Gastrocnemius medialis (tissue), 4 donors: ENCODE measurements at places on chromosomes 1 and 21.

DNA sequence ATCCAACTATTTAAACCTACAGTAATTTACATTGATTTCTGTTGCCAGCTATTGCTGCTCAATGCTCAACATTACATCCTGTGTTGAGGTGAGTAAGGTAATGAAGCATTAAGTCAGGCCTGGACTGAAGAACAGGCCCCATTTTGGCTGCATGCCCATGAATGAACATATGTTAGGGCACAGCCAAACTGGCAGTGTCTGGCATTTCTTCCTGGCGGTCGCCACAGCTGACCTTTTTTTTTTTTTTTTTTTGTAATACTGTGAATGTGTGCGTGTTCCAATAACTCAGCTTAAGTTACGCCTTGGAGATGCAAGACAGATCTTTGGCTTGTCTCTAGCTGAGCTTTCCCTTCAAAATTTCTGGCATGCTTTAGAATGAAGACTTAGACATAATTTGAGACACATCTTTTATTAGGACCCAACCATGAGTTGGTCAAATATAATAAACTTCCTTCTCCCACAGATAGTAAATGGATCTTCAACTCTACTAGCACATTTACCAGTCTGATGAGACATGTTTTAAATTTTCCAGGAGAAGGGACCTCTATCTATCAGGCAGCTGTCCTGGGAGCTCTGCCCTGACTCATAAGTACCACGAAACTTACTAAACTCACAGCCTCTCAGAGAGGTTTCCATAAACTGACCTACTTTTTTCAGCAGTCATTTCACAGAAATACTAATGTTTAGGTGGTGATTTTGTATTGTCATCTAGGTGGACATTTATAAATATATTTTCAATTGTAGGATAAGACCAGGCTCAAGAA is 341.1 kb upstream of the RUNX1 start:
- DNase-seq: no peak

GRCh38 chr1:92695104-92695503 is 89.8 kb downstream of the EVI5 start:
- DNase-seq: no peak

- no peak for DNase-seq
Observed at GRCh38 chr1:116772648-116773045, 18.4 kb downstream of the CD2 start.

GRCh38 chr1:85330711-85331290 is 54.4 kb upstream of the BCL10 start:
- peak; percentile 33 for DNase-seq

- no peak for DNase-seq
Observed at GRCh38 chr21:42614396-42614795, 39.0 kb upstream of the PDE9A start.

GRCh38 chr1:119116725-119117124 is 23.7 kb downstream of the WARS2 start:
- DNase-seq: no peak
